Activated CD4-positive, alpha-beta T cell treated with anti-CD3 and anti-CD28 coated beads, Interleukin-2, amount 10 ng/mL, durations not matched to agents 7 days and 5 days (primary cell): ENCODE measurements at places on chromosomes 3 and 15.

DNA sequence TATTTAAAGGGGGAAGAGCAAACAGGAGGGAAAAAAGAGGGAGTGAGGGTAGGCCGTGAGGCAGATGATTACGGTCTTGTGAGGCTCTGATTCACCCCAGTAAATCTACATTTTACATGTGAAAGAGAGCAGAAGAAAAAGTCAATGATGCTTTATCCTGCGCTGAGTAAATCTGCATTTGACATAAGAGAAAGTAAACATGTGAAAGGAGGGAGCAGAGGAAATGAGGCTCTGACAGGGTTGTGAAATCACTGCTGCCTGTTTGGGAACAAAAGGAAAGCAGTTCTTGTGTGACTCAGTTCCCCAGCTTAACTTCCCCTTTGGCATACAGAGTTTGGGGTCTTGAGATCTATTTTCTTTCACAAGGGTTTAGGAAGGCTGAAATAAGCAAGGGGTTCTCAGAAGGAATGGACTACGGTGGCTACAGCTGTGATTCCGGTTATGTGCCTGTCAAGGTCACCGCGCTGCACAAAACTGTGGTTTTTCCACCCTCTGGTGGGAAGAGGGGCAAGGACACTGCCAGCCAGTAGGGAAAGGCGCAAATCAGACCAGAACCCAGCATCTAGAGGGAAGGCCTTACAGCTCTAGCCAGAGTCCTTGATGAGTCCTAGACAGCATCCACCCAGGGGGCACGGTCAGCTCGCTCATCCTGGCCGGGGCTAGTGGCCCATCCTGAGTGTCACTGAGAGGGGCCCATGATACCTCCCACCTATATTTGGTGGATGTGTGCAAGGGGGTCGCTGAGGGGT, 18.9 kb upstream of the HCN4 start:
- no peak for DNase-seq

DNA sequence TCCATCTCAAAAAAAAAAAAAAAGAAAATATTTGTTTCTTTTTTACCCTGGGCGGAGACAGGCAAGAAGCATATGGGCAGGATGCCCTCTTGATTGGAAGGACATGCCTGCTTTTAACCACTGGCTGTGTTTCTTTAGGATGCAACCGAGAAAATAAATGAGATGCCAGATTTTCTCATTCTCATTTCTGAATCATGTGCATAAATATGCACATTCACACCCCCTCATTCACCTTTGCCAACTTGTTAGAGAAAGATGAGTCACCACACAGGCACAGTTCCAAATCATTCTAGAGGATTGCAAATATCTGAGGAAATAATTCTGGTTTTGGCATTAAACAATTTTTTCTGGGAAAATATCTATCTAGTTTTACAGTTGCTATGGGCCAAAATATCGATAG, 3.3 kb downstream of the LIPH start:
- no peak for DNase-seq

- DNase-seq, result no peak
These were observed 3.3 kb downstream of the ETV5 start for GRCh38 chr3:186105543-186105942.

DNA sequence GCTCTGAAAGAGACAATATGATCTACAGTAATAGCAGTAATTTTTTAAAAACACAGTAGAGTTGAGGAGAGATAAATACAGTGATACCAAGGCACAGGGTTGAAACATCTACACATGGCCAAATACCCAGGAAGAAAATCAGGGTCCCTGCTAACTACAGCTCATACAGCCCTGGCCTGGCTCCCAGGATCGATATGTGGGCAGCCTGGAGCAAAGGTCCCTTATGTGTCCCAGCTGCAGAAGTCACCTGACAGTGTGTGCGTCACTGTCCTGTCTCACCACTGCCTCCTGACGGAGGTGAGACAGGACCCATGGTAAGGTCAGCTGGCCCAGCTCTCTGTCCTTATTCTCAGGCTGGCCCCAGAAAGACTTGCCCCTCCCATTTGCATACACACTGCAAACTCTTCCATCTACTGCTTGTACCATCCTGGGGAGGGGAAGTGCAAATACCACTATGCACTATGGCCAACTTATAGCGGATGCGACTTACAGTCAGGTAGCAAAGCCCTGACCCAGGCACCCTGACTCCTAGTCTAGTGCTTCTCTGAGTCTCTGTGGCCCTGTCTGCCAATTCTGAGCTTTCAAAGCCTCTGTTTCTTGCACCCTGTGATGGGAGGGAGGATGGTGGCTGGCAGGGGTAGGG, 22.0 kb upstream of the BCL2L10 start:
- no peak for DNase-seq

- DNase-seq, result no peak
These were observed 388.6 kb downstream of the GABRG3 start for GRCh38 chr15:27359586-27359985.

DNA sequence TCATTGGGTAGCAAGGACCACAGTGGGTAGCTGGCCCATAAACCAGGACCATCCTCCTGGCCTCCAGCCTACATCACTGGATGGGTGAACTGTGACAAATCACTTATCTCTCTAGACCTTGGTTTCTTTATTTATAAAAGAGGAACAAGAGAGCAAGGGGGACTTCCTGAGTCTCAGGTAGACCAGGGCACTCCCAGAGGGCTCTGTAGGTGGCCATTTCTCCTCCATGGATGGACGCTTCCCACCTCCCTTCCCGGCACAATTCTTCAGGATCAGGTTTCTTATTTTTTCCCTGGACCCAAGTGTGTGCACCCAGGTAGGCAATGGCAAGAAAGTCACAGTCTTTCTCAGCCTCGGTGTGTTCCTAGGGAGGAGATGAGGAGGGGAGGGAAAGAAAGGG, 41.4 kb upstream of the SPATA12 start:
- no peak for DNase-seq
